CD4-positive, alpha-beta T cell treated with Interleukin-21 for 1 hour (primary cell): ENCODE measurements at places on chromosomes 1 and 21.

GRCh38 chr1:52628614-52629324 lies 4.2 kb upstream of the SHISAL2A start:
- no peak for DNase-seq

DNA sequence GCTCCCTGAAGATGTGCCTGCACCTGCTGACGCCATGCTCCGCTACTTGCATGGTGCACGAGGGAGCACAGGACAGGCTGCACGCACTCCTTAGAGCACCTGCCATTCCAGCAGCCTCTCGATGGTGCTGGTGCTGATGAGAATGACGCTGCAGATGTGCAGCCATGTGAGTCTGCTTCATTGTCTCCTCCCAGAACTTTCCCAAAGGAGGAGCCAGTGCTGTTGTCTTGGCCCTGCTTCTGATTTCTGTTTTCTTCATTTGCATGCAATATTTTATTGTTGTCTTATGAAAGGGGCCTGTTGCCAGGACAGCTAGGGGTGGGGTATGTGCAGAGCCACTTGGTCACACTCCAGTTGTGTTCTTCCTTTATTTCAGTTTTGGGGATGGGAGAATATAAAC lies 70.1 kb downstream of the PCBP3 start:
- no peak for DNase-seq

DNA sequence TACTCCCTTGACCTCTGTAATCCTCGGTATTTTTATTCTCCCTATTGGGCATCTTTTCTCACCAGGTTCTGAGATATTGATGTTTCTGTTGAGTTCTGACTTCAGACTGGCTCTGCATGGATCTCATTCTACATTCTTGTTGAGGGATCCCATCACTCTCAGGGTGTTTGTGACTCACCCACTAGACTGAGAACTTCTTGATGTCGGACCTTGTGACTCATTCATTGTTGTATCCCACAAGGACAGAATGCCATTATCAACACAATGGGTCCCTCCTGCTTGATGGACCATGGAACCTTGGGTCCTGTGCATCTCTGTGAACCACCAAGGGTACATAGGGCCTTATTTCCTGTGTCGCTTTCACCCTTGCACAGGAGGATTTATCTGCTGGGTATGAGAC lies 174.1 kb downstream of the PBX1 start:
- no peak for DNase-seq

GRCh38 chr1:100661176-100661575 lies 58.4 kb upstream of the VCAM1 start:
- DNase-seq: no peak

GRCh38 chr1:59332983-59333382 lies 36.1 kb downstream of the FGGY start:
- peak; percentile 1 for DNase-seq

DNA sequence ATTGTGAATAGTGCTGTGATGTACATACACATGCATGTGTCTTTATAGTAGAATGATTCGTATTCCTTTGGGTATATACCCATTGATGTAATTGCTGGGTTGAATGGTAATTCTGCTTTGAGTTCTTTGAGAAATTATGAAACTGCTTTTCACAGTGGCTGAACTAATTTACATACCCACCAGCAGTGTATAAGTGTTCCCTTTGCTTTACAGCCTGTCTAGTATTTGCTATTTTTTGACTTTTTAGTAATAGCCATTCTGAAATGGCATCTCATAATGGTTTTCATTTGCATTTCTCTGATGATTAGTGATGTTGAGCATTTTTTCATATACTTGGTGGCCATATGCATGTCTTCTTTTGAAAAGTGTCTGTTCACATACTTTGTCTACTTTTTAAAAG lies 54.5 kb upstream of the FAM78B start:
- DNase-seq: no peak

DNA sequence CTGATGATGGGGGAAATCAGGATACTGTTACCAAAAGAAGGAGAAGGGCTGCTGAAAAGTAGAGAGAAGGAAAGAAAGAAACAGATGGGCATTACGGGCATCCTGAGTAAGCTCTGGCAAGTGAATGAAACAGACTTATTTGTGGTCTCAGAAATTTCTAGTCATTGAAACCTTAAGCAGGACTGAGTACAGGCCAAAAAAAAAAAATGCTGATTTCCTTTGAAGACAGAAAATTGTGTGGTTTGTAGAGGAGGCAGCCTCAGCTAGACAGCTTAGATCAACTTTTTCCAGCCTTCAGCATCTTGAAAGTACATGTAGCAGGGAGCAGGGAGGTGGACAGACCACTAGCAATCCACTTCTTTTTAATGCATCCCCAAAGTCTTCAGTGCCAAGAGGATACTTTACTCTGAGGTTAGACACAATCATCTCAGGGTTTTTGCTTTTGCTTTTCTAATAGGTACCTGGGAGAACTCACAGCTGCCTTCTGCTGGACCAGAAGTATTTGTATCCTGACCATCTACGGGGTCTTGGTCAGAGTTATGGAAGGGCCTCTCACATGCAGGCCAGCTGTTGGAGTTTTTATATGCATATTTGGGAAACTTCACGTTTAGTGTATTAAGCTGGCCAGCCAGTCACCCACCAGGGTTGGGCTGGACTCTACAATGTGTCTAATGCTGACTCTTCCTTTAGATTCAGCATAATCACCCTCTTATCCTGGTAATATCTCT lies 10.6 kb upstream of the CAPZB start:
- DNase-seq: no peak

DNA sequence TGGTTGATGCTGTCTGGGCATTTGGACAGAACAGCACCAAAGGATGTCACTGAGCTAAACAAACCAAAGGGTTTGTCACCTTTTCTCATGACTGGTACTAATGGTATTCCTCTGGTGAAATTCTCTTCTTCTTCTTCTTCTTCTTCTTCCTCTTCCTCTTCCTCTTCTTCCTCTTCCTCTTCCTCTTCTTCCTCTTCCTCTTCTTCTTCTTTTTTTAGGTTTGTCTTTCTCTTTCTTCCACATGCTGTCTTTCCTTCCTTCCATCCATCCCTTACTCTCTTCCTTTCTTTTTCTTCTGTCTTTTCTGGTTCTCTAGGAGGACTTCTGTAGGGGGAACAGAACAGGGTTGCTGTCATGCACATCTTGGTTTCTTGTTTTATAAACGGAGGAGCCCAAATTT lies 9.3 kb upstream of the IGFN1 start:
- no peak for DNase-seq

- DNase-seq: no peak
Measured at GRCh38 chr1:14500041-14500440, 98.4 kb upstream of the KAZN start.

GRCh38 chr21:16071761-16072160 lies 342.0 kb downstream of the USP25 start:
- DNase-seq: no peak

DNA sequence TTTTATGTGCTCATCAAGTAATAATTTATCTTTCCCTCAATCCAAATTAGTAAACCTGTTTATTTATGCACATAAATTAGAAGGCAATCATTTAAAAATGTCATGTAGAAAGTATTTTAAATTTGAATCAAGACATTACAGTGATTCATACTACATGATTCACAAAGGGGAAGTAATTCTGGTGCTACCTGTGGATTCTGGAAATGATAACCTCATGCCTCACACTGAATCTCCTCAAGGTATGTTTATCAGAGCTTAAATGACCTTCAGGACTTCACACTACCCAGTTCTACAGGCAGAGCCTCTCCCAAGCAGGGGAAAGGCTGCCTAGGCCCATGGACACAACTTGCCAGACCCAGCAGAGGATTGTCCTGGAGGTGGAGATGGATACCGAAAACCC lies 25.2 kb upstream of the TDRD10 start:
- no peak for DNase-seq

DNA sequence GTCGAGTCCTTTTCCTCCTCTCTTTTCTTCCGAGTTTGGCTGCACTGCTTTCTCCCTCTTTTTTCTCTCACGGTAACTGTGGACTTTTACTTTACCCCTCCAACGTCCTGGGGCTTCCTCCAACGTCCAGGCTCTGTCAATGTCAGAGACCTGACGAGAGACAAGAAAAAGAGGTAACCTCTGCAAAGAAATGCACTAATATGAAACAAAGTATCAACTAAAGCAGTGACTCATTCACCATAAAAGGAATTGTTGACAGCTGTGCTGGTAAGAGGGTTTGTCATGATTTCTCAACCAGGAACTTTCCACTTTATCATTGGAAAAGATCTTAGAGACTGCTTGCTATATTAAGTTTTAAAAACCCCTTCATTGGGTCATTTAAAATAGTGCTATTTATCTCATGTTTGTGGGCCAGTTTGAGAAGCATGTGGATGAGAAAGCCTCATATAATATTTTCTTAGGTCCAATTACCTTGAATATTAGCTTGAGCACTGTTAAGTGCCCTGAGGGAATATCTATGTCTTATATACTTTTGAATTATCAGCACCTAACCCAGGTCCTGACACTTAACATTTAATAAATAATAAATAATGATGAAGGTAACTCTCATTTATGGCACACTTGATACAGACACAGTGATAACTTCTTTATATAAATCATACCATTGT lies at the start of gene GBP2:
GBP2 (minus strand) TSS at position 202 of the 668 bp plus-strand sequence. CDS start 4,148 bp downstream, outside the sequence.
- peak; percentile 75 for DNase-seq

DNA sequence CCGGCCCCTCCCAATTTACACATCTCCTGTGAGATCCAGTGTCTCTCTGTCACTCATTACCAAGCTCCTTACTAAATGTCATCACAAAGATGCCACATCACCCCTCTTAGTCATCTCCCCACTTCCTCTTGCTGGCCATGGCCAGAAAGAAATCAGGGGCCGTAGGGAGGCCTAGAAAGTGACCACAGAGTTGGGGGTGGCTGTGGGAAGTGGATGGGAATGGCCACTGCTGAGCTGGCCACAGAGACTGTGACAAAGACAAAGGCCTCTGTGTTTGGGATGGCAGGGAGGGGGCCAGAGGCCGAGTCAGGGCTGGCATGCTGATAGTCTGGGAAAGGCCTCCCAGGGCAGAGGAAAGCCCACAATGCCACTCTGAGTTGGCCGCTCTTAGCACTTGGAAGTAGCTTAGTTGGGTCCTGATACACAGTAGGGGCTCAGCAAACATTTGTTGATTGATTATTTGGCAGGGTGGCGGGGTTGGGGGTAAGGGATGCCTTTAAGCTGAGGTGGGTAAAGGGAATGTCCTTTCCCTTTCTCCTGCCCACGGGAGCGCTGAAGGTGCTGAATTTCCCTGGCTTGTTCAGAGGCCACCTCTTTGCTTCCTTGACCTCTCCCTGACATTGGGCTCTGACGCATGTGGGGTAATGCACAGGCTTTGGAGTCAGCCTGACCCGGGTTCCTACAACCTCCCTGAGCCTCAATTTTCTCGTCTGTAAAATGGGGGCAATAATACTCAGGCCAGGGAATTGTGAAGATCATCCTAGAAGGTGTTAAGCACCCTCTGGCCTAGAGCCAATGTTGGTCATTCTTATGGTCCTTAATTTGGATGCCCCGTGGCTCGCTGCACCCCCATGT lies 13.2 kb downstream of the NAV1 start:
- no peak for DNase-seq

DNA sequence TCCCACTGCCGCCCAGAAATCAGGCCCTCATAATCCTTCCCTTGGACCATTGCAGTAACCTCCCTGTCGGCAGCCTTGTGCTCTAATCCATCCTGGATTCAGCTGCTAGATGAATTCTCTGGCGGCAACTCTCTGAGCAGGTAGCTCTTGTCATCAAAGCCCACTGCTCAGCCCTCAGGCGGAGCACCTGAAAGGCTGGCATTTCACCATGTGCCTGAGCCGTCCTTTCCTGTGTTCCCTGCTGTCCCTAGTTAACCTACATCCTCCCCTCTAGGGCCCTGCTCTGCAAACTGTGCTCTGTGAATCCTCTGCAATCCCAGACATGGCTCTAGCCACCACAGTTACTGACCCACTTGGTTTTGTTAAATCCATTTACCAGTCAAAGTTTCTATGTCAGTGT lies 118.0 kb downstream of the KAZN start:
- no peak for DNase-seq

DNA sequence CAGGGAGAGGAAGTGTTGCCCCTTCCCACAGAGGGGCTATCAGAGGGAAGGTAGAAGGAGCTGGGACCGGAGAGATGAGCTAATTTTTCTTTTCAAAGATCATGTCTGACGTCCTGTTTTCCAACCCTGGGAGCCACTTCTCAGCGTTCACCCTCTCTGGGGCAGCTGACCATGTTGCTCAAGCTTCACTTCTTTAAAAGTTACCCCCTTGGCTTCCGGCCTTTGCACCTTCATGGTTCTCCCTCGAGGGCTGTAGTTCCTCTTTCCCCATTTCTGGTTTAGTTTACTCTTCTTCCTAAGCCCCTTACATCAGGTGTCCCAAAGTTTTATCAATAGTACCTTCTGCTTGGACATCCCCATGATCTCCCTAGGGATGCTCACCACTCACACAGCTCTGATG lies 23.8 kb upstream of the CSF1 start:
- no peak for DNase-seq

GRCh38 chr1:182303778-182304177 lies 87.8 kb downstream of the GLUL start:
- no peak for DNase-seq

DNA sequence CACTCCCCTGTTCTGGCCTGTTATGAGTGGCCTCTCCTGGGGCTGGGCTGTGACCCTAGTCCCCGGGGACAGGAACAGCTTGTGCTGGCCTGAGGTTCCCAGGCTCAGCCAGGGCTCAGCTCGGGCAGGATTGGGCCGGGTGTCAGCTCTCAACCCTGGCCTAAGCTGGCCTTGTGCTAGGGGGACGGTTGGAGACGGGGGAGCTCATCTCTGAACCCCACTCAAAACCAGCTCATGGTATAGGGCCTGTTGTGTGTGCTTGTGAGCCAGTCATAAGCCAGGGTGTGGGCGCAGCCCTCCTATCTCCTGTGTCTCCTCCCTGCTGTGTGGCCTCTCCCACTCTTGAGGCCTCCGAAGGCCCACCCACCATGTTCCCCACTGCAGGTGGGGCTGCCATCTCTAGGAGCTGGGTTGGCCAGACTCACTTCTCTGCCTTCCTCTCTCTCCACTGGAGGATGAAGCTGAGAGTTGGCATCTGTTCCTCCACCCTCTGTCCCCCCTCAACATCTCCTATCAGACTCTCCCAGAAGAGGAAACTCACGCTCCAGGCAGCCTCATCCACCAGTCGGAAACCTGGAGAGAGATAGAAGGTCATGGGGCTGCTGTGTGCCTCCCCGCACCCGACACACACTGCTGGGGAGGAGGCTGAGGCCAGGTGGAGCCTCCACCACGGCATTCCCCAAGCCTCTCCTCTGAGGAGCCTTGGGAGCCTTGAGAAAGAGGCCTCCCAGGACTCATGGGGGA lies 1.4 kb downstream of the PEAR1 start:
- no peak for DNase-seq

GRCh38 chr1:236002572-236002971 lies 62.3 kb downstream of the NID1 start:
- no peak for DNase-seq

GRCh38 chr1:201493757-201494617 lies 12.9 kb downstream of the CSRP1 start:
- DNase-seq: no peak

GRCh38 chr21:45506241-45506817 lies 35.9 kb downstream of the SLC19A1 start:
- DNase-seq: no peak

GRCh38 chr1:53575141-53575954 lies 116.1 kb downstream of the DMRTB1 start:
- no peak for DNase-seq

GRCh38 chr1:39954324-39954869 lies 548 bp upstream of the MFSD2A start:
- no peak for DNase-seq

GRCh38 chr1:208615371-208615770 lies 371.2 kb upstream of the PLXNA2 start:
- DNase-seq: no peak
